NCI-H1105 (cell line): ENCODE measurements at places on chromosomes 7 and 10.

DNA sequence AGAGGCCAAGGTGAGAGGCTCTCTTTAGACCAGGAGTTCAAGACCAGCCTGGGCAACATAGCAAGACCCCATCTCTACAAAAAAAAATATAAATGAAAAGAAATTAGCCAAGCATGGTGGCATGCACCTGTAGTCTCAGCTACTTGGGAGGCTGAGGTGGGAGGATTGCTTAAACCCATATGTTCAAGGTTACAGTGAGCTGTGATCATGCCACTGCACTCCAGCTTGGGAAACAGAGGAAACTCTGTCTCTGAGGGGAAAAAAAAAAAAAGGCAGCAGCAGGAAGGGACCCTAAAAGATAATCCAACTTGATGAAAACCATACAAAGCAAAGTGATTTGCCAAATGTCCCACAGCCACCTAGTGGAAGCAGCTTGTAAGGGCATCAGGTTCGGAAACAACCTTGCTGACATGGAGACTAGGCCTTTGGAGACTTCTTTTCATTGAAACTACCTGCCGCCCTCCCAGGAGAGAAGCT, 15.6 kb upstream of the PBLD start:
- no peak for DNase-seq

DNA sequence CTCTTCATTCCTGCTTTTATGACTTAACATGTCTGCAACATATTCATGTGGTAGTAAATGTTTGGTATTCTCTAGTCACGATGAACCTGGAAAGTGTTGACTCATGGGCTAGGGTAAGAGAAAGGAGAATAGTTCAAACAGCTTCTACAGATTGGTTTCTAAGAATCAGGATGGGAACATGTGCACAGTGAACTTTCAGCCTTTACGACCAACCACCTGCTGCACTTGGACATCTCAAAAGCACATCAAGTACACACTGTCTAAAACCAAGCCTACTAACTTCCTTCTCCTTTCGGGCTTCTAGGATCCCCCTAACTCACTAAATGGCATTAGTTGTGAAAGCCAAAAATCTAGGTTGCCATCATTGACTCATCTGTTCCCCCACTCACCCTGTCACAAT, 85.5 kb downstream of the CUL2 start:
- no peak for DNase-seq

DNA sequence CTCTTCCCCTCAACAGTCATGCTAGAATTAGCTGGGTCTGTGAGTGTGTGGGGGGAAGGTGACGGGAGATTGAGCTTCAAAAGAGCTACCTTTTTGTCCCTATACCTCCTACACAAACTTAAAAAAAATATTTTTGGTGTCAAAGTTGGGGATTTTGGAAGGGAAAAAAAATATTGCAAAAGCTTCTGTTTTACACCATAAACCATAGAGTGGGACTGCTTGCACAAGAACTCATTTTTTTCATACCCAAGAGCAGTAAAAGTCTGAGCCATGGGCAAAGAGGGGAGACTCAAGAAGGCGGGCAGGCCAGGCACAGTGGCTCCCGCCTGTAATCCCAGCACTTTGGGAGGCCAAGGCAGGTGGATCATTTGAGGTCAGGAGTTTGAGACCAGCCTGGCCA, 9.4 kb upstream of the ZDHHC4 start:
- DNase-seq, result no peak

DNA sequence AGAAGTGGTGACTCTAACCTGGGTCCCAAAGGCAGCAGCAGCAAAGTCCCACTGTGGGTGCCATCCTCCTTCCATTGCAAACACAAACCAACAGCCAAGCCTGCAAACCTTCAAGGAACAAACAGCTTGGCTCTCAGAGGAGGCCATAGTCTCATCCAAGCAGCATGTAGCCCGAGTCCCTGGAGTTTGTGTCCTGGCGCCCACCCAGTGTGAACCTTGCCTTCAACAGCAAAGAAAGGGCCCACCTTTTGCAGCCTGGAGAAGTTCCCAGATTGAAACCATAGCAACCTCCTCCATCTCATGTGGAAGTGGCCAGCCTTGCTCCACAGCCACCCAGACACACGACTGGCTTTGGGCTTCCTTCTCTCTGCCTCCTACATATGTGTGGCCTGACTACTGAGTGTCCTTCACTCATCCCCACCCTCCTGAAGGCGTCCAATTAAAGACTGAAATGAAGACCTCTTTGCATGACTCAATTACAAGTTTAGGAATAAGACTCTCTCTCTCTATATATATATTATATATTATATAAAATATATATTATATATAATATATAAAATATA, 106.1 kb downstream of the C10orf90 start:
- no peak for DNase-seq

DNA sequence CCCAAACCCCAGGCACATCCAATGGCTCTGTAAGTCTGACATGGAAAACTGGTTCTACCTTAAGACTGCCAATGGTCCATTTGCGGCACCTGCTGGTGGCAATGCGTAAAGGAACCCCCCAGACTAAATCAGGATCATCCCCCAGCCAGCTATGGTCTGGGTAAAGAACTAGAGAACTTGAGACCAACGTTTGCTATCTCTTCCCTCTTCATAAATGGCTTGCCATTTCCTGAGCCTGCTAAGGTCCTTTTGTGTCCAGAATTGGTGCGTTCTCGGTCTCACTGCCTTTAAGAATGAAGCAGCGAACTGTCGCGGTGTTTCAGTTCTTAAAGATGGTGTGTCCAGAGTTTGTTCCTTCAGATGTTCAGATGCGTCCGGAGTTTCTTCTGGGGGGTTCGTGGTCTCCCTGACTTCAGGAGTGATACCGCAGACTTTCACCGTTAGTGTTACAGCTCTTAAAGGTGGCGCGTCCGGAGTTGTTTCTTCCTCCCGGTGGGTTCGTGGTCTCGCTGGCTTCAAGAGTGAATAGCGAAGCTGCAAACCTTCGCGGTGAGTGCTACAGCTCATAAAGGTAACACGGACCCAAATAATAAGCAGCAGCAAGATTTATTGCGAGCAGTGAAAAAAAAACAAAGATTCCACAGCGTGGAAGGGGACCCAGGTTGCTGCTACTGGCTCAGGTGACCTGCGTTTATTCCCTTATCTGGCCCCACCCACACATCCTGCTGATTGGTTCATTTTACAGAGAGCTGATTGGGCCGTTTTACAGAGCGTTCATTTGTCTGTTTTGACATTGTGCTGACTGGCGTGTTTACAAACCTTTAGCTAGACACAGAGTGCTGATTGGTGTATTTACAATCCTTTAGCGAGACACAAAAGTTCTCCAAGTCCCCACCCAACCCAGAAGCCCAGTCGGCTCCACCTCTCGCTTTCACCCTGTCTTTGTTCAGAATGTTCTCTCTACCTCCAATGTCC, 95.4 kb downstream of the ELMO1 start:
- no peak for DNase-seq

DNA sequence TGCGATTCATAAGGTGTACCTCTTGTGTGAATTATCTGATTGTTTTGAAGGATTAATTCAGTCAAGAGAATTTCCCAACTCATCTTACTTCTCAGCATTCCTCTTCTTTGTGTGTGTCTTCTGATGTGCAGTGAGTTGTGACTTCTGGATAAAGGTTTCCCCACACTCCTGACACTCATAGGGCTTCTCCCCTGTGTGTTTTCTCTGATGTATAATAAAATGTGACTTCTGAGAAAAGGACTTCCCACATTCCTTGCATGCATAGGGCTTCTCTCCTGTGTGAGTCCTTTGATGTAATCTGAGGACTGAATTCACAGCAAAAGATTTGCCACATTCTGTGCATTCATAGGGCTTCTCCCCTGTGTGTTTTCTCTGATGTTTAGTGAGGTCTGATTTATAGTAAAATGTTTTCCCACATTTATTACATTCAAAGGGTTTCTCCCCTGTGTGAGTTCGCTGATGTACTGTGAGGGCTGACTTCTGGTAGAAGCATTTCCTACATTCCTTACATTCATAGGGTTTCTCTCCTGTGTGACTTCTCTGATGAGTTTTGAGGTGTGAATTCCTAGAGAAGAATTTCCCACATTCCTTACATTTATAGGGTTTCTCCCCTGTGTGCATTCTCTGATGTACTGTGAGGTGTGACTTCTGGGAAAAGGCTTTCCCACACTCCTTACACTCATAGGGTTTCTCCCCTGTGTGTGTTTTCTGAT, 24.2 kb downstream of the ZNF25 start:
- DNase-seq, result no peak

DNA sequence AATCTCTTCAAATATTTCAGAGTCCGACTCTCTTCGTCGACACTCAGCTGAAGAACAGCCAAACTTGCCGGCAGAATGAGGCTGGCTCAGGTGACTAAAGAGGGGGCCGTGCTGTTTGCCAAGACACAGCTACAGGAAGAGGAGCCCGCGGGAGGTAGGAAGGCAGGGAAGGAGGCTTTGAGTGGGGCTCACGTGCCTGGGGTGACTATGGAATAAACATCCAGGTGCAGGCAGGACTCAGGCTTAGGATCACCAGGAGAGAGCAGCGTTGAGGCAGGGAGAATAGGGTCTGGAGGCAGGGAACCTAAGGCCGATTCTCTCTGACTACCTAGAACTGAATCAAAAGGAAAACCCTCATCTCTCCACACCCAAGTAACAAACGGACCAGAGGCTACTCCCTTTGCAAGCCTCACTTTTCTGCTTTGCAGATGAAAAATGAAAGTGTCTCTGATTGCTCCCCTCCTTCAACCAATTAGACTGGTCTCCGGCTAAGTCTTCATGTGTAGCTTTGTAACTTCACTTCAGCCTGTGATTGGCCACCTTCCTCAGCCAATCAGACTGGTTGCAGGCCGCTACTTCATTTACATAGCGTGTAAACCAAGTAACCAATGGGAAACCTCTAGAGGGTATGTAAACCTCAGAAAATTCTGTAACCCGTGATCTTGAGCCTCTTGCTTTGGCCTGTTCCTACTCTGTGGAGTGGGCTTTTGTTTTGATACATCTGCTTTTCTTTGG, 19.7 kb upstream of the BNIP3 start:
- DNase-seq, result no peak

DNA sequence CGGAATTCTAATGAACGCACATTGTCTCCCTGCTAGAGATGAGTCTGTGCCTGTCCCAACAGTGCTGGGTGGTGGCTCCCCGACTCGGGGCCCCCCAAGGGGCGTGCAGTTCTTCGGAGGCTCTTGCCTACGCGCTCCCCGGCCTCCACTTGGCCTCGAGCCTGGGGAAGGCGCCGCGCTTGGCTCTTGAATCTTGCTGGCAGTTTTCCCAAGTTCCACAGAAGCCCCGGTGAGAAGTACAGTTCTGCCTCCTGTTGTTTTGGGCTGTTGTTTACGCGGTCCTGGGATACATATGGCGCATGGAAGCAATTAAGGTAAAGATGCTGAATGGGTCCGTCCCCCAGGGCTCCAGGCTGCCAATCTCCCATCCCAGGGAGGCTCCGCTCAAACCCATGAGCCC, 32.6 kb upstream of the UNCX start:
- DNase-seq, result peak; percentile 47

GRCh38 chr10:14571866-14572507, 202.7 kb downstream of the FAM107B start:
- no peak for DNase-seq

GRCh38 chr7:101595246-101595645, 33.9 kb downstream of the MYL10 start:
- no peak for DNase-seq

GRCh38 chr7:55033236-55033846, 14.5 kb downstream of the EGFR start:
- DNase-seq, result no peak

DNA sequence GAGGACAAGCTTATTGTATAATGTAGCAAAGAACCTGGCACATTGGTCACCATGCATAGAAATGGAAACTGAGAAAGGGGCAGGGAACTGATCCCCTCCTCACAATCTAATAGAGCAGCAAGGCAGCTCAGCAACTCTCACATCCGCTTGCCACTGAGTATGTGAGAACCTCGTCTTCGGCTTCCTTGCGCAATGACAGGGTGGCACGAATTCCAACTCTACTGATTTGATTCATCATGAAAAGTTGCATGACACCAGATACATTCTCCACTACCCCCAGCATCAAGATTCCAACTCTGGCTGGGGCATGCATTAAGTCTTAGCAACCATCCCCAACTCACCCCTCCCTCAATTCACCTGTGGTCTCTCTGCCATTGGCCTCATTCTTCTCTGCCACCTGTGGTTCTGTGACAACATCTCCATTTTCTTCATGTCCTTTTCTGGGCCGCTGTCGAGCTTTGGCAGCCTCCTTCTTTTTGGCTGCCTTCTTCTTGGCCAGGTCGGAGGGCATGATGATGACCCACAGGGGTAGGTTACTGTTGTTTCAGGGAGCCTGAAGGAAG, 976 bp downstream of the ABCF2 start:
- no peak for DNase-seq

DNA sequence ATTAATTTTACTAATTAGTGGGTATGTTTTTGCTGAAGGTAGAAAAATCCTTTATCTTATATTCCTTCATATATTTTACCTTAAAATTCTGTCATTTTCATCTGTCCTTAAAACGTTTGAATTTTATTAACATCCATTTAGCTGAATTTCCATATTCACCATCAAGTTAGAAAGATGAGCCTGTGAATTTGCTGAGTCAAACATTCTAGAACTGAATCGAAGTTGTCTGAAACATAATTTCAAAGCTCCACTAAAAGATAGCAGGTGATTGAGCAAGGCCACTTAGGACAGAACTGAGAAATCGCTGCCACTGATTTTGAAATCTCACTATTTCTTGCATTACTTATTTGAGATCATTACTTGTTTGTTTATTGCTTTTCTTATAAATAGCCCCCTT, 17.5 kb downstream of the HGF start:
- no peak for DNase-seq

GRCh38 chr7:118184565-118184940, 589 bp downstream of the LSM8 start:
- DNase-seq, result no peak

GRCh38 chr10:116324227-116324950, at the start of gene CCDC172:
Gene CCDC172 (plus strand): TSS chr10:116324448. CDS start chr10:116325012, 564 bp downstream.
- no peak for DNase-seq

- DNase-seq, result no peak
These were observed 53.4 kb upstream of the CAMK2B start for GRCh38 chr7:44378744-44379143.

DNA sequence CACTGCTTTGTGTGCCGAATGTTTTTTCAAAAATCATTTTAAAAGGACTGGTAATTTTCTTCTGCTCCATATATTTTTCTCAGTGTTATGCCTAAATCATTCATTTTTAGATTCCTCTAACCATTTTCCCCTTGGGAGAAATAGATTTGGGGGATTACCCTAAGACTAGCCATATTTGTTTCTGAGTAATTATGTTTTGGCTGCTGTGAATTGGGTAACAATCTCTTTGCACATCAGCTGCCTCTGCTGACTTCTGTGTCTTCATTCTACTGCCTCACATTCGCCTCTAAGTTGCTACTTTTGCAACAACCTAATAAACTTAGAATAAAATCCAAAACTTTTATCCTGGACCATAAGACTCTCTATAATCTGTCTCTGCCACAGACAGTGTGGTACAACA, 18.5 kb upstream of the MRC1 start:
- DNase-seq, result no peak

GRCh38 chr10:14700546-14700945, 74.2 kb downstream of the FAM107B start:
- no peak for DNase-seq

DNA sequence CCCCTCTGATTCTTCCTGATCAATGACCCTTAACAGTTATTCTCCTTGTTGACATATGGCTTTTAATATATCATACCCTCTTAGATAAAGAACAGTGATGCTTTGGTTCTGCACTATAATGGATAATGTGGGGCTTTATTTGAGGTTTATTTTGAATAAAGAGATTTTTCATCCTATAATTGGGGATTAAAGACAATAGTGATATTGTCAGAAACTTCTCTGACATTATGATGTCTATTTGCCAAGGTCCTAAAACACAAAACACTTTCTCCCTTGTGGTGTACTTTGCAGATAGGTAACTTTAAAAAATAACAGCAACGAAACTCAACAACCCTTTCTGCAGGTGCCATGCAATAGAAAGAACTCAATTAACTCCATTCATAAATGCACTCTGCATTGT, 243.6 kb upstream of the RHOBTB1 start:
- DNase-seq, result no peak
